ENCODE measurements at places on chromosomes 7 and 10.

DNA sequence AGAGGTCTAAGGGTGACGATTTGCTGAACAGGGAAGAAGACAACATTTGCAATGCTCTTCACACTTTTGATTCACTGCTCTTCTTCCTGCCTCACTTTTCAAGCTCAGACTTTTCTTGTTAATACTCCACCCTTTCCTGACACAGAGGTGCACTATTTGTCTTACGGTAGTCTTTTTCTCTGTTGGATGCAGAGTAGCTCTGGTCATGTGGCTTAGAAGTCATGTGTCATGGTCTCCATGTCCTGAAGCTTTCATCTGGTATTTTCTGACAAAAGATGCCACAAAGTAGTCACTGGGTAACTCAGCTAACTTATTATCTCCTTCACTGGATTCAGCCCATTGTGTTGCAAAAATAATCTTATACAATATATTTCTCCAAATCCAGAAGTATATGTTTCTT, 149.1 kb downstream of the TFEC start:
- no peak for DNase-seq

DNA sequence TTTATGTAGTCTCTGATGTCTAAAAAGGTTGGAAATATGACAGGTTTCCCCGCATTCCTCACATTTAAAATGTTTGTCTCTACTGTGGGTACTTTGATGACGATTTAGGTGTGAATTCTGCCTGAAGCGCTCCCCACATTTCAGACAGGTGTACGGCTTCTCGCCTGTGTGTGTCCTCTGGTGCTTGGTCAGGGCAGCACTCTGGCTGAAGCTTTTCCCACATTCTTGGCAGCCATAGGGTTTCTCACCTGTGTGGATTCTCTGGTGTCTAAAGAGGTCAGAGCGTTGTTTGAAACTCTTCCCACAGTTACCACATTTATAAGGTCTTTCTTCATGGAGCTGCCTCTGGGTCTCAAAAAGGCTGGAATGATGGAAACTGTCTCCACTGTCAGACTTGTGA, 6.3 kb downstream of the ZNF394 start:
- DNase-seq, result no peak

DNA sequence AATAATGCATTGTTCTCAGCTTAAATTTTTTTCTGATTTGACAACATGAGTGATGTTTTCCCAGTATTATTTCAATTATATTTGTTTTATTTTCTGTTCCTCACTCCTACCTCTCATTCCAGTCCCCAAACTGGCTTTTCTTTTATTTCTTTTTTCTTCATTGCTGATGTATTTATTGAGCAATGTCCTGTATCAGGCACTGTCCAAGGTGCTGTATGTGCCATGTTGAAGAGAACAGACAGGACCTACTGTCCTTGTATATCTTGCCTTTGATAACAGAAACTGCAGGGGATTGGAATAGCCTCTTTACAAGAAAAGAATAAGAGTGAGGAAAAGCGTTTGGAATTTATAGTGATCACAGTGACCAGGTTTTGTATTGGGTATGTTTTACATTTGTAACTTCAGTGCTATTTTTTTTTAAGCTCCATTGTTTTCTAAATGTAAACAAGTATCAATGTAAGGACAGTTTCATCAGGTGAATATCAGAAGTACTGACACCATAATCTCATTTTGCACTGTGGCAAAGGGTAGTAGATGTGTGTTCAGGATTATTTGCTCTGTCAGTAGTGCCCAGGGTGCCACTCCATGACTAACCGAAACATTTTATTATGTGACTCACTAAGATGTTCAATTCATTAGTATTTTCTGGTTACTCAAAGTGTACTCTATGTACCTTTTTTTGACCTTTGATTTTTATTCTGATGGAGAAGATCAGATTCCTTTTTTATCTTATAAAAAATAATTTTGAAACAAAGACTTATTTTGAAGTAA, 15.6 kb upstream of the CLDN12 start:
- peak; percentile 34 for DNase-seq

GRCh38 chr7:76394957-76395356, 14.5 kb downstream of the SSC4D start:
- DNase-seq, result no peak

DNA sequence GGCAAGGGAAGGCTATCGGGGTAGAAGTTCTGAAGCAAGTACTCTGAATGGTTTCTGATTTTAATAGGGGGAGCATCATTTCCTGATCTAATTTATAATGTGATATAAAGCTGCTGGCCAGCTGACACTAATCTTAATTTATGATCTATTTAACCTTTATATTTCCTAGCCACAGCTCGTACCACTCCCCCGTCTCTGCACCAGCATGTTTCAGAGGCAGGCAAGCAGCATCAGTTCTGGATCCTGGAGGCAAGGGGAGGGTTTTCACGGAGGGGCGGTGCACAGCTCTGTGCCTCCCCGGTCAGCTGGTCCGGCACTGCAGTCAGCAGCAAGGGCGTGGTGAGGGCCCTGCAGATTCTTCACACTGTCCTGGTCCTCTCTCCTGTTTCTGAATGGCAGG, 30.0 kb downstream of the MGMT start:
- no peak for DNase-seq

DNA sequence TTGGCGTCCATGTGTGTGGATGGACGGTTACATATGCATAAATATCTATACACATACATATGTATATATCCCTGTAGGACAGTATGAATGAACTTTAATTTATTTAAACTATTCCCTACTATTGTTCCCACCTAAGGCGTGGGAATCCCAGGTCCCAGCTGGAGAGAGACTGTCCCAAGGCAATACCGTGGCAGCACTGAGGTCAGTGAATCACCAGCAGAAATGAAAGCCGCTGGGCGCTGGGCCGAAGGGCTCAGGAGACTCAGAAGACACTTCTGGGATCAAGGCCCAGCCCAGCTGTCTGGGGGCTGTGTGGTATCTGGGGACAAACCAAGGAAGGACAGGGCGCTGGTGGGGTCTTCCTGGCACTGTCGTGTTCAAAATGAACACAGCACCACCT, 49.6 kb upstream of the MYL10 start:
- DNase-seq, result peak; percentile 76

DNA sequence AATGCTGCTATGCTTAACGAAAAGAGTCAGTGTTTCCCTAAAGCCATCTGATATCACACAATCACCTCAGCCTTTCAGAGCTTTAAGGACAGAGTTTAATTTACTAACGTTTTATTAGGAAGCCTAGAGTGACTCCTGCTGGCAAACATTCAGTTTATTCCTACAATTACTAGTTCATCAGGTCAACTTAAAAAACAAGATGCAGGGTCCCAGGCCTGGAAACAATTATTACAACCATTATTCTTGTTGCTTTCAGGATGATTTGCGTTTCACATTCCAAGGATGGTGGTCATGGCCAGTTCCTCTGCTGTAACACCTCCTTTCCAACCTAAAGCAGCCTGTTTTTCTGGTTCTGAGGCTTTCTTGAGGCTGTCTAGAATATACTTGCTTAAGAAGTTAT, 1.5 kb upstream of the FAM53B start:
- peak; percentile 49 for DNase-seq

- DNase-seq, result peak; percentile 87
Observed at GRCh38 chr10:133257489-133258065, 19.1 kb downstream of the ADAM8 start.

- DNase-seq, result no peak
Observed at GRCh38 chr10:35942057-35942456, 300.0 kb upstream of the FZD8 start.

DNA sequence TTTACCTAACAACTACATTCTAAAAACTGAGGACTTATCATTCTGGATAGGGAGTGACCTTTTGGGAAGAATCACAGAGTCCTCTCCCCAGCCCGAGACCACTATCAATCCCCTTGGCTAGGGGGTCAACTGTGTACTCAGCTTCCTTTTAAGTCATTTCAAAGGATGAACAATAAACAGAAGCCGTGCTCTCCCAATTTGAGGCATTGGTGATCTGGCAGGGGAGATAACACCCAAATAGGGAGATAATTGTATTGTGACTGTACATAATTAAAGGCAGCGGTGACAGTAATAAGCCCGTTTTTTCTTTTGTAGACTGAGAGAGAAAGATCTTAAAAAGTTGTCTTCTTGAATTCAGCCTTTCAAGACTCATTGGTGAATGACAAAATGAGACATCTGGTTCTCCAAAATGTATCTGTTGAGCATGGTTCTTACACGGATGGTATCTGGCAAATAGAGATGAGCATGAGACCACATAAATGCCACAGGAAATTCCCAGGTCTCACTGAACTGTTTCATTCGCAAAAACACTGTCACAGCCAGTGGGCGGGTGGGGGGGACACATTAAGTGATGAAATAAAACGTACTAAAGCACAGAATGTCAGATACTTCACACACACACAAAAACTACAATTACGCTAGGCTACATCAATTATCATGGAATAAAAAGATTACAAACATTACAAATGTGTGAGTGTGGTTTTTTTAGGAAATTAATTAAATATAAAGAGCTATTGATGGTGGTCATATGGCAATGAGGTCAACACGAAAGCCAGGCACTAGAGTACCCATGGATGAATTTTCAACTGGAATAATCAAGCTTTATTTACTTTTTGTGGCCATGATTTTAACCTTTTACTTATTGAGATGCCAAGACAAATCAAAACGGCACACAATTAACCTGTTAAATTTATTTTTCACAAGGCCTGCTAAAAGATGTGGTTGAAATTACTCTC, 108.4 kb downstream of the HIPK2 start:
- no peak for DNase-seq

DNA sequence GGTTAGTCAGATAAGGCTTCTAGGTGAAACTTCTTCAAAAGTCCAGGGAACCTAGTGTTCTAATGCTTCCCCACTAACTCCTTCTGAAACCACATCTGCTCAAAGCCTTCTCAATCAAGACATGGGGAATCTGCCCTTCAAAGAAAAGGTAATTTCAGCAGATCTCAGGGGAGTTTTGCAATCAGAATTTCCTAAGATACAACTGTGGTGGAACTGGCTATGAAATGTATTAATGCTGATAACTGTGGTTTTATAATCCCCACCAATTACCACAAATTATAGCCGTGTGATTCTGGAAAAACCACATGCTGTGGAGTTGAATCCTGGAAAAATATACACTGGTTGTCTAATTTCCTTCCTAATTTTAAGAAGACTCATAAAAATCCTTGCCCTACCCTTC, 233.8 kb downstream of the SORCS1 start:
- DNase-seq, result no peak

GRCh38 chr7:24227603-24228359, 56.2 kb upstream of the NPY start:
- DNase-seq, result no peak

DNA sequence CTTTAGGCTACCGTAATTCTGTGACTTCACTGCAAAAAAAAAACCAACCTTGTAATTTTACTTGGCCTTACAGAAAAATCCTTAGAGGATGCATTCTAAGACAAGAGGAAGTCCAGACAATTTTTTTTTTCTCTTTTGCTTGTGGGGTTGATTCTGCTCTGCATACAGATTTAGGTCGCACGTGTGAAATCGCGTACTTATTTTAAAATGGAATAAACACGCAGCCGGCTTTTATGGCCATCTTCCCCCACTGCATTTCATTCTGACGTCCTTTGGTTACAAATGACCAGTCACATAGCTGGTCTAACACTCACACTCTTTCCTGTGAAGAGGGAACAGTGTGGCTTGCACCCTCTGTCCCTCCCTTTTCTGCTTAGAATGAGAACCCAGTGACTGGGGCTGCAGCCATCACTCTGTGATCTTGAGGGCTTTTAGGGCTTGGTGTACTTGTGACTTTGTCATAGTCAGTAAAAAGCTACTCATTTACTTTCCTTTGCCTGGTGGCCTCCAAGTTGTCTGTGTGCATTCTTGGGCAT, 63.6 kb upstream of the CARD11 start:
- no peak for DNase-seq

DNA sequence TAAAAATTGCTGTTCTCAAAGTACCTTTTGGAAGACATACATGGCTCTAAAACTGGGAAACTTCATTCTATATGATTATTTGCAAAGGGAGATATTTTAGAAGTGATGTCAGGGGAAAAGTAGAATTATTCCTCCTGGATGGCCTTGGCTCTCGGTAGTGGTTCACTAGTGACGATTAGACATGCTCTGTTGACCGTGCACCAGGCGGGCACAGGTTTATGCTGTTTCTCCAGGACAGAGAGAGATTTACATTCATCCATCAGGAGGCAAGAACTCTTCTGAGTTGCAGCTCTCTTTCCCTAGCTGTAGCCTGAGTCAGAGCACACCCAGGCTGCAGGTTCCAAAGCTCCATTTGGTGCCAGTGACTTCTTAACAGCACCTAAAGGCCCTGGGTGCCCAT, 184.9 kb upstream of the WDR11 start:
- no peak for DNase-seq

DNA sequence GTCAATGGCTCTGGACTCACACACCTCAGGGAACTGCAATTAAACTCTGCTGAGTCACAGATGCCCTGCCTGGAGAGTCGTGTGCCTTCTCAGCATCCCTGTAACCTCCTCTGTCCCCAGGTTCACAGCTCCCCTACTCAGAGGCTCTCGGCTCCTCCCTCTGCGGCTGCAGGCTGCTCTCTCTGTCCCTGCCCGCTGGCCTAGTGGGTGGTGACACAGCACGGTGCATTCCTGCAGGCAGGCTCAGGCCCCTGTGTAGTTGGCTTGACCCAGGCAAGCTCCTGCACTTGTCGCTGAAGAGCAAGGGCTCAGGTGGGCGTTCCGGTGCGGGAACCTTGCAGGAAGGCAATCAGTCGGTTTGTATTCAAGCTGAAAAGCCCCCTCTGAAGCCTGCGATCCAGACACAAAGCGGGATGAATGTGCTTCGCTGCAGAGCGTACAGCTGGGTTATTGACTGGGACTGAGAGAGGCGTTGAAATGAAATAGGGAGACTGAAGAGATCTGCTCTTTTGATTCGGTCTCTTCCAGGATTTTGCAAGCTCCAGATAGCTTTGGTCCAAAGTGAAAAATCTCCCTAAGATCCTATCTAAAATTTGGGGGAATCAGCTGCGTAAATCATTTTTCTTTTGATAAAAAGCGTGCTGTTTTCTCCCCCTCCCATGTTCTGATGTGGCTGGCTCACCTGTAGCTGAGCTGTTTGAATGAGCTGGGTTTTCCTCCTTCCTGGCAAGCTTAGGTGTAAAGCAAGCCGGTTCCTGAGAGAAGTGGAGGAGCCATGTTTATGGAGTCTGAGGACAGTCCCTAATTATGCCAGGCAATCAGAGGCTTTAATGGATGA, 208.7 kb upstream of the PHYHIPL start:
- no peak for DNase-seq

- DNase-seq, result no peak
Observed at GRCh38 chr10:110382695-110383094, 78.0 kb upstream of the SMNDC1 start.

Measured in MCF 10A (cell line).